ENCODE measurements at places on chromosomes 7 and 10.

DNA sequence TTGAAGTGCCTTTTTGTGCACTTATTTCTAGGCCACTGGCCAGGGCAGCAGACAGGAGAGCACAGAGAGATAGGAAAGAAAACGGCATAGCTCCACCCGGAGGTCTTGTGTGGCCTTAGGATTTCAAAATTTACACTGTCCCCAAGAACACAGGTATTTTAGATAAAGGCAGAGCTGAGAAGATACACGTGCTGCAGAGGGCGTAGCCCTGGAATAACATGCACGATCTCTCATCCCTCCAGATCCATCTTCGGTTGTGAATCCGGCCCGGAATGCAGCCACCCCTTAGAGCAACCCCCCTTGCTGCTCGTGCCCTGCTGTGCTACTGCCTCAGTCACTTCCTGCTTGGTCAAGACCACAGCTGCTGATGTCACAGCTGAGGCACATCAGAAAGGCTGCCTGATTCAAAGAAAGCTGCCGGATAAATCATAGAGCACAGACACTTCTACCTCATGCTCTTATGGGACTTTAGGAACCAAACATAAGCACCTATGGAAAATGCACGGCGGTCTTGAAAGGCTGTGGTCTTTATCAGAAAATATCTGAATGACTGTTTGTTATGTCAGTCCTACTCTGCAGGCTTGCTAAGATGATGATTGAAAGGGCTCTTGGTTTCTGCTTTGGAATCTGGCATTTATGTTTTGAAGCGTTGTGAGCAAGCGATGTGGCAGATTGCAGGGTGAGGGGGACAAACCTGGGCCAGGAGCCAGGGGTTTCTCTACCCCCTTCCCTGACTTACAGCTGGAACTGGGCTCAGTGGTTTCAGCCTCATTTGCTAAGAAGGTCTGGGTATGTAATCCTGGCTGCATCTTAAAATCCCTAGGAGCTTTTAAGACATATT is 152.0 kb downstream of the SVIL start:
- DNase-seq, result peak; percentile 44

DNA sequence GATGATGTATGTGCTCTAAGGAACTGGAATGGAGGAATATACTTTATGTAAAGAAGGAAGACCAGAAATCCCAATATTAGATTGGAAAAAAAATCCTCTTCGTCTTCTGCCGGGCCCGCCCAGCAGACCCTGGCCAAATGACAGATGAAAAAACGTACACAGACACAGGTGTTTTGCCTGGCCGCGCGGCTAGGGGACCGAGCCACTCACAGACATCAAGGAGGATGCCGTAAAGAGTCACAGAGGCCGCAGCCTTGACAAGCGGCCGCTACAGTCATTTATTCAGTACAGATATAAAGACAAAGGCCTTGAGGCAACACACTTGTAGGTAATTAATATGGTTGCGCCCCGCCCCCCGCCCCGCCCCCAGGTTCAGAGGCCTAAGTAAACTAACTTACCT is 594.1 kb downstream of the GRM8 start:
- no peak for DNase-seq

DNA sequence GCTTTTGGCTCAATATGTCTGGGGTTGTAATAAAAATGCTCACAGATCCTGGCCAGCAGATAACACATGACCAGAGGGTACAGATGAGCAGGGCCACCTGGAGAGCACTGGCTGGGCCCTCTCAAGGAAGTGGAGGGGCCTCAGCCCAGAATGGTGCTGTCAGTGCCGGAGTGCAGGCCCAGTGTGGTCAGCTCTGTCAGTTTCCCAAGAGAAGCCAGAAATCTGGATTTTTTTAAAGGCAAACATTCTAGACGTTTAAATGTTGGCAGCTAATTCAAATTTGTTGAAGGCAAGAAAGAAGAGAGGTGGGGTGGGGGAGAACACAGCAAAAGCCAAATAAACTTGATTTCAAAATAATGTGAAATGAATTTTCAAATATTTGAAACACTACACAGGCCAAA is 2.0 kb downstream of the C10orf105 start:
- no peak for DNase-seq

GRCh38 chr7:117008886-117009531 is 55.7 kb downstream of the ST7 start:
- no peak for DNase-seq

DNA sequence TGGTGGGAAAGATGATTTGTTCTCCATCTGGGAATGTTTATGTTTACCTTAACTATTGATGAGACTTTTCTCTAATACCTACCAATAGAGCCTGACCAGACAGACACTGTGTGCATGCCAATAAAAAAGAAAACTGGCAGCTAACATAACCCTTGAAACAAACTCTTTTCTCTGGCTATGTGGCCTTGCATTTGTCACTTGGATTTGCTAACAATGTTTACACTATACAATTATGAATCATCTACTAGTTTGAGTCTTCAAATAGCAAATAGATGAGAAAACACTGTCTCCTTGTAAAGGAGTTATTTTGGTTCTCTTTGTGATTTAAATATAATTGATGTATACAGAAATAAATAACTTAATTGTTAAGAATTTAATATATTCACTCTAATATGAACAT is 273.1 kb downstream of the SEMA3D start:
- no peak for DNase-seq

- DNase-seq, result no peak
Measured at GRCh38 chr10:89556600-89556999, 21.2 kb upstream of the SLC16A12 start.

DNA sequence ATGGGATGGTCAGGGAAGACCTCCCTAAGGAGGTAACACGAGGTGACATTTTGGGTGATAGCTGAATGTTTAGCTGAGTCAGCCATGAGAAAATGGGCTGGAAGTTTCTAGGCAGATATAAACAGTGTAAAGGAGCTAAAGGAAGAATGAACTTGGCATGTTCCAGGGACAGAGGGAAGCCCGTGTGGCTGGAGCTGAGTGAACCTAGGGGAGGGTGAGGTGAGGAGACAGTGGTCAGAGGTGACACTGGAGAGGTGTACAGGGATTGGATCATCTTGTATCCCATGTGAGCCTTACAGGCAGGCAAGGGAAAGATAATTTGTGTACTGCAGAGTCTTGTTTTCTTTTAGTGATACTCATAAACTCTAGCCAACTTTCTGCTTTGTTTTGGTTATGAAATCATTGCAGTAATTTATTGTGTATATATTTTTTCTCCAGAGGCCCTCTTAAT is 1.8 kb downstream of the STARD3NL start:
- no peak for DNase-seq

DNA sequence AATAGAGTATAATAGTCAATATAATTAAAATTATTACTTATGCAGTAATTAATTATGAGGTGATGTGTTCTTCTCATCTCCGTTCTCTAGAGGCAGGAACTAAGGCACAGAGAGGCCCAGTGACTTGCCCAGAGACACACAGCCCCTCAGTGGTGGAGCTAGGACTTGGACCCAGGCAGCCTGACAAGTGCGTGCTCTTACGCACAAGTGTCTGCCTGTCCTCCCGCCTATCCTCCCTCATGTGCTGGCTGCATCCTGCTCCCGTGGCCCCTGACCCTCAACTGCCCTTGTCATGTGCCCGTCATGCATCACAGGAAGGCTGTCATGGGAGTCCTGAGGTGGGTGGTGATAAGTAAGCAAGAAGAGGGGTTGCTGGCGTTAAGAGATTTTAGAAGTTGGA is 14.3 kb downstream of the IL2RA start:
- DNase-seq, result no peak

DNA sequence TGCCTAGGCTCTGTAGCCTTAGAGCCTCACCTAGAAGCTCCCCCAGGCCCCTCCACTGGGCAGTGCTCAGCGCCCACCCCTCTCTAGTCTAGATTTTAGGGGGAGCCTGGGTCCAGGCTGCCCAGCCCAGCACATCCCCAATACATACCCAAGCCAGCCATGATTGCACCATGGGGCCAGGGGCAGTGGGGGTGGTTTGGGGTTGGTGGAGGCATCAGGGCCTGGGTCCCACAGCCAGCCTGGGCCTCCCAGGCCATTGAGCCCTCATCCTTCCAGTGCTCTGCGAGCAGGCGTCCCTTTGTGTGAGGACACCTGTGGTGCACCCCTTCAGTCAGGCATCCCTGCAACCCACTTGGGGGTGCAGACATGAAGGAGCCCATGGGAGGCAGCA is 76.9 kb upstream of the RET start:
- DNase-seq, result no peak

DNA sequence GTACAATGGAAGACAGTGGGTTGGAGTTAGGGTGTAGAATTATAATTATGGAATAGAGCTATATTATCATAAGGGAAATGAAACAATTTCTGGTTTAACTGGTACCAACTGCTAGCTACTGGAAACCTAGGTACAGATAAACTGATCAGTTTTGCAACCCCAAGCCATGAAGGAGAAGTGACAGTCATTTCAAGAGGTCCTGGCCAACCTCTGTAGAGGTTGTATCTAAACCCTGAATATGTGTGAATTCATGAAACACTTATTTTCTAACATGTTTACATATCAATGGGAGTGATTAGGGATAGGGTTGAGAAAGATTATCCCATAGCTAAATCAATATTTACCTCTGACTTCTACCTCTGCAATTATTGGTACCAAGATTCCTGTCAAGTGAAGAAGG is 29.9 kb upstream of the CC2D2B start:
- no peak for DNase-seq
